ENCODE measurements at places on chromosomes 1 and 21. TPM values are rescaled to one million over a fixed set of nuclear protein-coding genes. Genes with fewer than 3 reads are reported as not detected.

Gene NECAP2
- 71.5 TPM for total RNA-seq

Gene ACTN2
- 0.18 TPM for total RNA-seq

Gene ESRRG
- total RNA-seq = 0.18 TPM

Gene TRIM17
- 7.0 TPM for total RNA-seq

Gene TNFSF4
- total RNA-seq = 0.49 TPM

Gene CD1C
- not detected for total RNA-seq

Gene KCNE2
- total RNA-seq = not detected

Gene FAM163A
- total RNA-seq = not detected

Gene GREM2
- 2.0 TPM for total RNA-seq

Gene CD164L2
- not detected for total RNA-seq

Gene OR2L2
- total RNA-seq = not detected

Gene NBPF6
- not detected for total RNA-seq

Gene FAM78B
- 0.27 TPM for total RNA-seq

Gene PRMT2
- 96.6 TPM for total RNA-seq

Gene ADAMTS4
- 3.1 TPM for total RNA-seq

Gene LCE4A
- total RNA-seq = not detected

Gene HSF2BP
- total RNA-seq = 2.3 TPM

Gene IARS2
- 89.4 TPM for total RNA-seq

Gene GPX7
- 31.0 TPM for total RNA-seq

Gene SPATA46
- not detected for total RNA-seq

Gene FGR
- not detected for total RNA-seq

Gene RGS7
- total RNA-seq = 0.63 TPM

Gene TFB2M
- 22.2 TPM for total RNA-seq

Gene SLC39A1
- total RNA-seq = 85.9 TPM

Gene FALEC
- total RNA-seq = not detected

Gene CAPN9
- total RNA-seq = not detected

Gene BRINP3
- total RNA-seq = 2.3 TPM

Gene ZMYND12
- total RNA-seq = 1.6 TPM

Gene CREB3L4
- total RNA-seq = 3.3 TPM

Gene TENT5C
- total RNA-seq = 0.45 TPM
